ENCODE measurements at places on chromosomes 2 and 18.

DNA sequence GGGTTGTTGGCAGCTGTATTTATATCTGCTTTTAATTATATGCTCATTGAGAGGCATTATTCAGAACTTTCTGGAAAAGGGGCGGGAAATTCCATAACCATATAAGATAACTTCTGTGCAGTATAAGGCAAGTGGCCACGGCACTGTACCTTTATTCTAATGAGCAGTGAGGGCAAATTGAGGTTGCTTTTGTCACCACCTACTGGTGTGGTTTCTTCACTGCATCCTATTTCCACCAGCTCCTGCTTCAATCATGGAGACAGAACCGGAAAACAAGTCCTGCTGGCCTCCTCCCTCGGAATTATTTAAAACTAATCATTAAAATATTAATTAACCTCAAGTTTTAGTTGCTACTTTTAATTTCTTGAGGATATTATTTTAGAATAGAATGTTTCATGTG is 759.4 kb downstream of the CBLN2 start:
- no peak for DNase-seq

DNA sequence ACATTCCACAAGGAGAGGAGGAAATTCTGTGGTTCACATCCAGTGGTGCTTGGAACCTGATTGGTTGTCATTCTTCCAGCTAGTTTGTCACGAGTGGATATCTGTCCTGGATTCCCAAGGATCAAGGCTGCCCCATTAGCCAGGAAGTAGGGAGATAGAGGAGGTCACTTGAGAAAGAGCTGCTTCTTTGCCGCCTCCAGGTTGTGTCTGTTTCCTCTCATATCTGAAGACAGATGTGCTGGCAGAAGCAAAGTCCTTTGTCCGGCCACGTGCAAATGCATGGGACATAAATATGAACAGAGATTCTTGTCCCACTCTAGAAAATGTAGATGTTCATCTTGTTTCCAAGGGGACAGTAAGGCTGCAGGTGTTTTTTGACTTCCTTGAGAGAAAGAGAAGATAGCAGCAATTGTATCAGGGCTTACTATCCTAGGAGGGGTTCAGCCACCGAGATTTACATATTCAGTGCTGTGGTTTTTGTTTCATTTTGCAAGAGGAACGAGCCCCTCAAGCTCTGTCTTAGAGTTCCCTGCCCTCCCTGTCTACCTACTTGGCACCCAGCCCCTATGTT is 174.4 kb downstream of the RPIA start:
- DNase-seq: no peak

DNA sequence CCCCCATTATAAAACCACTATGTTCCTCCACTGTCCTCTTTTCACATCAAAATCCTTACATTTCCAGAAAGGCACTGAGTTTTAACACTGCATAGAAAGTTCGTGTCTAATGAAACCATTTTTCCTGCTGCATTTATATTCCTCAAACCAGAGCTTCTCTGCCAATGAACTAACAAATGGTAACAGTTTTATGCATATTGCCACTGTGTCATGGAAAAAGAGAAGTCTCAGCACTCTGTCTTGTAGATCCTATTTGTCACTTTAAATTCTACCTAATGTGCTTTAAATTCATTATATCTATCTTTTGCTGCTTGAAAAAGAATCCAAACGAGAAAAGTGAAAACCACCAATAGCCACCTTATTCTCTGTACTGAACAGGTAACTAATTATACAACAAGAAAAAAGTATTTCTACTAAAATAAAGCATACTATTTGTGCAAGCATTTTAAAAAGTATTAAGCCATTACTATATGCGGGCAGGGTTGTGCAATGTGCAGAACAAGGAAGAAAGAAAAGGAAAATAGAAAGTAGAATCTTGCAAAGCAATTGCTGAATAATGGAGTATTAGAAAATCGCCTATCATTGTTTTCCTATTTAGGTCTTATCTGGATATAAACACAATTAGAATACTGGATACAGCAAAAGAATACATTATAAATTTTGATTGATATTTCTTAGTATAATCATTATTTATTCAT is 328.9 kb downstream of the ZEB2 start:
- no peak for DNase-seq

DNA sequence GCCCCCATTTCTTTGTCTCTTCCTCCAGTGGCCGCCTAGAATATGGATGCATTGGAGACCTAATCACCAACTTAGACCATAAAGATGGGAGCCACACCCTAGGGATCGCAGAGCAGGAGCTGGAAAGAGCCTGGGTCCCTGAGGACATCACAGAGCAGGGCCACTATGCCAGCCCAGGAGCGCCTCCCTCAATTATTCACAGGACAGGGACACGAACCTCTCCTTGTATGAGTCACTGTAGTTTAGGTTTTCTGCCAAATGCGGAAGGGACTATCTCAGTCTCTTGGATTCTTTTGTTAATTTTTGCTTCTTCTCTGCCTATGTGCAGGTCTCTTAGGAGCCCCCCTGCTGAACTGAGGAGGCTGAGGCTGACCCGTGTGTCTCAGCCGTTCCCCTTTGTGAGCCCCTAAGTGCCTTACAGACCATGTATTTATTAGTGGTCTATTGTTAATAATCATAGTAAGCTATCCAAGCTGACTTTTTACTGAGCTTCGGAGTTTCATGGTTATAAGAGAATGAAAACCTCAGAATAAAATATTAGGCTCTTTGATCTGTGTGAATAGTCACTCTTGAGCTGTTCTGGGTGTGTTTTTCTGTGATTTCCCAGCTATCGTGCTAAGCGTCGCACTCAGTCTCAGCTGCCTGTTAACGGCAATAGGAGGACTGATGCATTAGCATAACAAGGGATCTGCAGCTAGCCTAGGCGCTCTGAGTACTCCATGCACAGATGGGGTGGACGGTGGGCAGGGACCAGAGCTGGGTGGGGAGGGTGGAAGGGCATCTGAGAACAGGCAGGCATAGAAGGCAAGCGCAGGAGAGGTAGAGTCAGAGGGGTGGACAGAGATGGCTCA is 12.7 kb upstream of the PTPN4 start:
- DNase-seq: no peak

- peak; percentile 61 for DNase-seq
These were observed 3.2 kb downstream of the UBE2E3 start for GRCh38 chr2:180983468-180984242.

All from lung (tissue), 17 donors.